ENCODE measurements at places on chromosomes 7 and 10.

- DNase-seq: no peak
Measured at GRCh38 chr7:30815951-30816644, 44.9 kb downstream of the MINDY4 start.

GRCh38 chr10:8927705-8928104, 873.2 kb downstream of the GATA3 start:
- no peak for DNase-seq

DNA sequence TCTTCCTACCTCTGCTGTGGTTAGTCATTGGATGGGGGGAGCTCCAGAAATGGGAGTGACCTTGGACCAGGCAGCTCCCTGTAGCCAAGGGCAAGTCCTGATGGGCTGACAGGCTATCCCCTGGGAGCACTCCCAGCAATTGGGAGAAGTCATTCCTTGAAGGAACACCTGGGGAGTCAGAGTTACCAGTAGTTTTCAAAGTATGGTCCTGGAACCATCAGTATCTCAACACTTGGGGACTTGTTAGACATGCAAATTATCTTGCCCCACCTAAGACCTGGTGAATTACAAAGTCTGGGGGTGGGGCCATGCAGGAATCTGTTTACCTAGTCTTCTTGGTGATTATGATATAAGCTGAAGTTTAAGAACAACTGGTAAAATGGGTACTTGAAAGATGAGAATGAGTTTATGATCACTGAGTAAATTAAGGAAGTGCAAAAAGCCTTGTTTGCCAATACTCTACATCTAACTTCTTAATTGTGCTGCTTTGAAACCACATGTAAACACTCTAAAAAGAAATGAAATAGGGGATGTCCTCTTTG, 287.3 kb upstream of the LRRN3 start:
- no peak for DNase-seq

GRCh38 chr10:66723608-66724400, 202.0 kb upstream of the LRRTM3 start:
- DNase-seq: no peak

- DNase-seq: no peak
Measured at GRCh38 chr10:127157506-127158200, 38.7 kb downstream of the INSYN2A start.

GRCh38 chr10:21740989-21741388, 207.0 kb downstream of the MLLT10 start:
- no peak for DNase-seq

DNA sequence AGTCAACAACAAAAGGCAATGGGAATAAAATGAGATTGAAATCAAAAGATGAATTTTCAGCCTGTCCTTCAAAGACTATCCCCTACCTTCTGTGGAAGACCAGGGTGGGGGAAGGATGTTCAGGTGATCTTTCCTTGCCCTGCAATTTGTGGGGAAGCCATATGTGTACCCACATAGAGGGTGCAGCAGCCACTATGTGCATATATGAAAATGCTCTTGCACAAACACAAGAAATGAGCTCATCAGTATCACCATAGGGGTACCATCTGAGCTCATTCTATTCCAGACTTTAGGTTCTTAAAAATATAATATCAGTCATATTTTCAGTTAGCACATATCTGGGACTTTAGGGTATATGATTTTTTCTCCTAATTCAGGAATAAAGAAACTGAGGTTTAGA, 17.7 kb downstream of the GIMAP5 start:
- DNase-seq: no peak

GRCh38 chr10:8462565-8462964, 408.1 kb downstream of the GATA3 start:
- DNase-seq: no peak

GRCh38 chr10:102234888-102235597, 6.3 kb downstream of the PITX3 start:
- DNase-seq: no peak

DNA sequence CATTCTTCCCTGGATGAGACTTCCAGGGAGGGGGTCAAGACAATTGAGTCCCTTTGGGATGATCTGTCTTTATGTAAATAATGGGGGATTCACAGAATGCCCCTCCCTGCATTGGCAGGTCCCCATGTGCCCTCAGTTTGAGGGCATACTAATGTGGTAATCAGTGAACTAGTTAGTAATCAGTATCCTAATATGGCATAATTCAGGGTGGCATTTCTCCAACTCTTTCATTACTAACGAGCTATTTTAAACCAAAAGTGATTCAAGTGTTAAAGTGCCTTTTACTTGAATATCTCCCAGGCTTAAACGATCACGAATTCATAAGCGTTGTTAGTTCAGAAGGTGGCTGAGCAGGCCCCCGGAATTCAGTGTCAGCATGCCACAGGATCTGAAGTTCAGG, 1.6 kb upstream of the DNAJB6 start:
- no peak for DNase-seq

GRCh38 chr7:155643804-155644177, 670 bp upstream of the RBM33 start:
- no peak for DNase-seq

DNA sequence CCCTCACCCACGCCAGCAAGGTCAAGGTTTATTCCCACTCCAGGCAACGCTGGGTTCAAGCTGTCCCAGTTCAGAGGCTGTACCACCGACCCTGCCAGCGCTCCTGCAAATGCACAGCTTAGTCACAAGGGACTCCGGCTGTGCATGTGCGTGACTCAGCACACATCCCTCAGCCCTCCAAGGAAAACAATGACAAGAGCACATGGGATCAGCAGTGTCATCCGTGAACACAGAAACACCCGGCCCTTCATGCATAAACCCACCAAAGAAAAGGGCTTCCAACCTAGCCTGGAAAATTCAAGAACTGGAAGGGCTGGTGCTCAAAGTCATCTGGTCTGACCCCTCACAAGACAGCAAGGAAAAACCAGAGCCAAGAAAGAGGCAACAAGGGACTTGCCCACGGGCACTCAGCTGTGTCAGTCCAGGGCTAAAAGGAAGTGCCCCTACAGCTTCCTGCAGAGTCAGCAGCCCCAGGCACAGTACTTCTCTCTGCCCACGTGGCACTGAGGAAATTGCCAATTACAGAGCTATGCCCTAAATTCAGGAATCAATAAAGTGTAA, 106.1 kb downstream of the KCNMA1 start:
- no peak for DNase-seq

DNA sequence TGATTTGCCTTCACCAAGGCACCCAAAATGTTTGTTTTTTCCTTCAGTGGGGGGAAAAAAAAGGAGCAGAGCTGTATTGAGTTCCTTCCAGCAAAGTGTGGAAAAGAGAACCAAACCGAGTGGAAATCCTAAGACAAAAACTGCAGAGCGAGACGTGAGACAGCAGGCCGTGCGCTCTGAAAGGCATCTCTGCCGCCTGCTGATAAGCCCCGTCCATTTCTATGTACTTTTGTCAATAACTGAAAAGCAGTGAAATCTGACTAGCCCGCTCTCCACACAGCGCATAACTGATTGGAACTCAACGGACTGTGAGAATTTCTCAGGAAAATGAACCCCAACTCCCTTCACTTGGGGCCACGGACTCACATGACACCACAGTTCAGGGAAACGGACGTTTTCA, 83.2 kb downstream of the COBL start:
- no peak for DNase-seq

DNA sequence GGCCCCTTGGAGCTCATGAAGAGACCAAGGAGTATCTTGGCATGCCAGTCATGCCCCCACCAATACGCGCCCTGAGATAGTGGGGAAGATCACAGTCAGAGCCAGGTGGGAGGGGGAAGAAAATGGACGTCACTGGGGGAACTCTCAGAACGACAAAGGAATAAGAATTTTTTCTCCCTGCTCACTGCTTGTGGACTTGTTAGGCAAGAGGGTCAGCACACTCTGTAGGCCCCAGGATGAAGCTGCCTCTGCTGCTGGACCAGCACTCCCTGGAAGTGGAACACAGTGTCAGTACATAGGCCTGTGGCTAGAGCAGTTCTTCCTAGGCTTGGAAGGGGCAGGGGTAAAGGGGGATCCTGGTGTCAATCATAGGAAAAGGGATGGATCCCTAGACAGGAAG, 46.5 kb downstream of the DRGX start:
- no peak for DNase-seq

GRCh38 chr7:405489-406211, 114.0 kb downstream of the PDGFA start:
- no peak for DNase-seq

DNA sequence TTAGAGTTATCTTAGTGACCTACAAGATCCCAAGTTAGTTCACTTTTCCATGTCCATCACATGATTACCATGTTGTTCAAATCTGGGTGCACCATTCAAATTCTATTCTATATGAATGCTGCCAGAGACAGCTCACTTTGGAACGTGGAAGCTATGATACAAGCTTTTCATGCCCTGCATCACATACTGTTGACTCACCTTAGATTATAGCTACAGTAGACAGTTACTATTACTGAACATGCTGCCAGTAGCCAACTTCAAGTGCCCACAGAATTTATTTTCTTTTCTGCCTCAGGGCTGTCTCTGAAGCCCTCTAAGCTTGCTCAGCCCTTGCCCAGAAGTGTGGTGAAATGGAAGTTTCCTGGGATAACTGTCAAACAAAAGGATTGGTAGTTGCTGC, 231.1 kb downstream of the GPR158 start:
- no peak for DNase-seq

- no peak for DNase-seq
Measured at GRCh38 chr7:38179776-38180226, 1.8 kb downstream of the STARD3NL start.
